Hematopoietic multipotent progenitor cell treated with erythropoietin and hydrocortisone succinate and interleukin-3 and kit ligand, for 6 days (in vitro differentiated cells): ENCODE measurements at places on chromosomes 16 and 17.
A peak's percentile ranks its signal among the peaks of the same experiment; 100 is the strongest.

- DNase-seq = no peak
Measured at GRCh38 chr16:23072084-23072599, 77.1 kb downstream of the USP31 start.

GRCh38 chr17:60086818-60087591 lies 8.3 kb upstream of the HEATR6 start:
- no peak for DNase-seq

DNA sequence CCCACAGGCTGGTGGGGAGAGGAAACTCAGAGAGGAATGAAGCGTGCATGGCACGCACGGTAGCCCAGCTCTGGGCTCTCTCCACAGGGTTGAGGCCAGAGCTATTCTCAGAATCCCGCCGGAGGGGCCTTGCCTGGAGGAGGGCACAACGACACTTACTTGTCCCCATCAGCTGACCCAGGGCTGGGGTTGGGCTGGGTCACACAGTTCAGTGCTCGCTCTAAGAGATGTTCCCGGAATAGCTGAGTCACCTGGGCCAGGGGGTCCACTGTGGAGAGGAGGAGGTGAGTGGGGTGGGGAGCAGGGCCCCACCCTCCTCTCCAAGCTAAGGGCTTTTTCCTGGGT lies 21.8 kb downstream of the SREBF1 start:
- DNase-seq = no peak

DNA sequence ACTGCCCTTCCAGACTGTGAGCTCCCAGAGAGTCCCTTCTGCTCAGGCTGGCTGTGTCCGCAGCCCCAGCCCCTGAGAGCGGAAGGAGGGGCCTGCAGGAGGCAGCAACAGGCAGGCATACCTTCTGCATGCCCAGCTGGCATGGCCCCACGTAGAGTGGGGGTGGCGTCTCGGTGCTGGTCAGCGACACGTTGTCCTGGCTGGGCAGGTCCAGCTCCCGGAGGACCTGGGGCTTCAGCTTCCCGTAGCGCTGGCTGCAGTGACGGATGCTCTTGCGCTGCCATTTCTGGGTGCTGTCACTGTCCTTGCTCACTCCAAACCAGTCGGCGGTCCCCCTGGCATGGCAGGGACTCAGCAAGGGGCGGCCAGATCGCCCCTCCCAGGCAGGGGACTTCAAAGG lies 9.0 kb downstream of the RHBDF1 start:
- DNase-seq = no peak

DNA sequence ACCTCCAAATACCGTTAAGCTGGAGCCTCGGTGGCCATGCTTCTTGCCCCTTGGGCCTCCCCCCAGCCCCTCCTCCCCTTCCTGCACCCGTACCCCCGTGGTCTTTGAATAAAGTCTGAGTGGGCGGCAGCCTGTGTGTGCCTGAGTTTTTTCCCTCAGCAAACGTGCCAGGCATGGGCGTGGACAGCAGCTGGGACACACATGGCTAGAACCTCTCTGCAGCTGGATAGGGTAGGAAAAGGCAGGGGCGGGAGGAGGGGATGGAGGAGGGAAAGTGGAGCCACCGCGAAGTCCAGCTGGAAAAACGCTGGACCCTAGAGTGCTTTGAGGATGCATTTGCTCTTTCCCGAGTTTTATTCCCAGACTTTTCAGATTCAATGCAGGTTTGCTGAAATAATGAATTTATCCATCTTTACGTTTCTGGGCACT lies 928 bp downstream of the HBA1 start:
- DNase-seq = peak; percentile 57

DNA sequence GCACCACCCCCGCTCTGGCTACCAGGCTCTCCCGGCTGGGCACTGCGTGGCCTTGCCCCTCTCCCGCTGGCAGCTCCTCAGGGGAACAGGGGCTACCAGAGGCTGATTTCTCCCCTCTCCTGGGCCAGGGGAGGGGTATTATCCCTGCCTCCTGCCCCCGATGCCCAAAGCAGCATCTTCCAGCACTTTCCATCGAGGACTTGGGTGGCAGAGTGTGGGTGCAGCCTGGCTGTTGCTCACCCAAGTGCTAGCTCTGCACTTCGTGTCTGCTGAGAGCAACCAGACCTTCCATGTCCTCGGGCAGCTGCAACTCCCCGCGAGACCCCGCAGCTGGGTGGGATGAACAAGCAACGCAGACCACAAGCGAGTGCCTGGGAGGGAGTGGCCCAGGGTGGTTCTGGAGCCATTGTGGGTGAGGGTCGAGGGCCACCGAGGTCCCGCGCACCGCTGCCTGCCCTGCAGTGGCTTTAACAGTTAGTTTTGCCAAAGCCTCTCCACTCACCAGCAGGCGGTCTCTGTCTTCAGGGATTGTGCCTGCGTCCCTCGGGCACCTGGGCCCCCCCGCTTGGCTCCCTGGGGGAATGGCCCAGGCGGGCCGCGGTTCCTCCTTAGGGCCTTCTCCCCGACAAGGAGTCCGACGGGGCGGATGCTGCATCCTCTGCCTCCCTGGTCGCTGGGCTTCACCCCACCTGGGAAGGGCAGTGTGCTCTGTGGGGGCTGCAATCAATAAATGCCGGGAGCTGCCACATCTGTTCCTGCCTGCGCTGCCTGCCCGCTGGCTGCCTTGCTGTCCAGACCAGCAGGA lies 8.4 kb downstream of the SLC25A10 start:
- no peak for DNase-seq

GRCh38 chr17:752620-753219 lies 656 bp upstream of the GEMIN4 start:
- DNase-seq = peak; percentile 73

DNA sequence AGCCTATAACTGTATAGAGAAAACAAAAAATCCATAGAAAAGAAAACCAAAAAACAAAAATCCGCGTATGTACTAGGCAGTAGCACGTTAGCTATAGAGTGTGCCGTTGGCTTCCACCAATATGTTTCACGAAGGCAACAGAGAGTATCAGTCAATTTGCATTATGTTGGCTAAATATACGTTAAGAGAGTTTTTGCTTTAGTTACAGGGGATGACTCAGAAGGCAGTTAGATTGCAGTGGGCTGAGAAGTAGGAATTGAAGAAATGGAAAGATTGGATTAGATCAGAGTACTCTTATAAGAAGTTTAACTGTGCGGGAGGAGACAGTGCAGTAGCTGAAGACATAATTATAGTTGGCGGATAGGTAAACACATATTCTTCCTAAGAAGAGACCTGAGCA lies 911 bp upstream of the NACA2 start:
- no peak for DNase-seq

- peak; percentile 12 for DNase-seq
Measured at GRCh38 chr17:67080804-67081203, 36.5 kb downstream of the CACNG1 start.

DNA sequence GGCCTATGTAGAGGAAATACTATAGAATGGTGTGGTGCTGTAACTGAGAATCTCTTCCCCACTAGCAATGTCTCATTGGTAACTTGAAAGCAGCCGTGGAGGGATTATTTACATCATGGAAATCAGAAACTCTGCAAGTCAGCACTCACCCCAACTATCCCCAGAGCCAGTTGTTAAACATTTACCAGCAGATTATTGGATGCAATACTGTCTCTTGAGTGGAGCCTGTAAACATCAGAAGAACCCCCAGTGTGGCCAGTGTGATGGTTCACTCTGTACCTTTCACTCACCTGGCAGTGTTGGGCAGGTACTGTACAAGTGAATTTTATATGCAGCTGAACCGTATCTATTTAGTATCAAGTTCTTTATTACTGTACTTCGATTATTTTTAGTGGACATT lies 299.8 kb upstream of the SALL1 start:
- DNase-seq = no peak

GRCh38 chr16:4869147-4869805 lies 22.0 kb downstream of the UBN1 start:
- no peak for DNase-seq

GRCh38 chr16:13672196-13672595 lies 247.8 kb upstream of the ERCC4 start:
- no peak for DNase-seq

DNA sequence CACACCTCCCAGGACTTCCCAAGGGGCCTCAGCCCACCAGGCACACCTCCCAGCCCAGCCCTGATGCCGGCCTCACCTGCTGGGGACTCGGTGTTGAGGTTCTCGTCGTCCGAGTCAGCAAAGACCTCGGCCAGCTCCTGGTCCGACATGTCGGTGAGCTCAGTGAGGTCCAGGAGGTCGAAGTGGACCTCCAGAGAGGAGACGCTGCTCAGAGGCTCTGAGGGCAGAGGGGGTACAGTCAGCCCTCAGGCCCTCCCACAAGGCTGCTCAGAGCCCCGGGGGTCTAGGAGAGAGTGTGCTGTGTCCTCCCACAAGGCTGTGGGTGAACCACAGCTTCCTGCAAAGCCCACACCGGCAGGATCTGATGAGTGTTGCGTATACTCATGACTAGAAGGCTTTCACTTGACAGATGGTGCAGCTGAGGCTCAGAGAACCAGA lies 10.5 kb downstream of the DBNDD1 start:
- DNase-seq = peak; percentile 80
